Erythroblast (primary cell): ENCODE measurements at places on chromosomes 1 and 21.

GRCh38 chr1:226210571-226211176 lies 12.8 kb upstream of the MIXL1 start:
- no peak for DNase-seq

GRCh38 chr1:157399984-157400382 lies 152.3 kb downstream of the FCRL5 start:
- peak; percentile 19 for DNase-seq

DNA sequence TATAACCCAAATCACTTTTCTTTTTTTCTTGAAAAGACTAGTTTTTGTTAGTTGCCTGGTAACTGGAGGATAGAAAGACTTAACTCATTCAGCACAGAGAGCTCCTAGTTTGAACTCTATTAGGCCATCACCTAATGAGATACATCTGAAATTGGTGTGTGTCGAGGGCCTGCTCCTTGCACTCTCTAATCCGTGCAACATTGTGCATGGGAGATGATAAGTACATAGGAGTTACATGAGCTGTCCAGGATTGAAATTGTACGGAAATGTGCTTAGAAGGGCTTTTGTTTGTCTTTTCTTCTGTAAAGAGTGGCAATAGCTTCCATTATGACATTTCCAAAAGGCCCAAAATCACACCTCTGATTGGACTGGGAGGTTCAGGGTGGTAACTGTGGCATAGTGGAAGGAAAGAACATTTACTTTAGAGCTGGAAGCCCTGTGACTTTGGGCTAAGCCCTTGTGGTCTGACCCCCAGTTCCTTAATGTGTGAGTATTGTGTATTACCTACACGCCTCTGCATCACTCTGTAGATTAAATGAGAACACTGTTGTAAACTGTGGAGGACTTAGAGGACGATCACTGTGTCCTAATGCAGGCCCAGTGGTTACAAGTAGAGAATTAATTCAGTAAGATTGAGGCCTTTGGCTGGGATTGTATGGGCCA lies 71.2 kb downstream of the FGGY start:
- DNase-seq, result no peak

DNA sequence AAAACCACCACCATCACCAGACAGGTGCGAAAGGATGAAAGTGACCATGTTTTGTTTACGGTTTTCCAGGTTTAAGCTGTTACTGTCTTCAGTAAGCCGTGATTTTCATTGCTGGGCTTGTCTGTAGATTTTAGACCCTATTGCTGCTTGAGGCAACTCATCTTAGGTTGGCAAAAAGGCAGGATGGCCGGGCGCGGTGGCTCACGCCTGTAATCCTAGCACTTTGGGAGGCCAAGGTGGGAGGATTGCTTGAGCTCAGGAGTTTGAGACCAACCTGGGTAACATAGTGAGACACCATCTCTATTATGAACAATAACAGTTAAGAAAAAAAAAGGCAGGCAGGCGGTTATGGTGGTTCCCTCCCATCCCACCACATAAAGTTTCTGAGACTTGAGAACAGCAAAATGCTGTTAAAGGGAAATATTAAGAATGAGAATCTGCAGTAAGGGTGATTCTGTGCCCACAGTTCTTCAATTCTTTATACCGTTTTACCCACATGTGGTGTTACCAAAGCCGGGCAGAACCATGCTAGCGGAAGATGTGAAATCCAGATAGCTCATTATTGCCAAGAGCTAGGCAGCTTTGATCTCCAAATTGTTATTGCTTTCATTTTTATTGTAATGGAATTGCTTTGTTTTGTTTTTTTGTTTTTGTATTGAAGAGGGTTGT lies 34.5 kb upstream of the TDRD10 start:
- no peak for DNase-seq

DNA sequence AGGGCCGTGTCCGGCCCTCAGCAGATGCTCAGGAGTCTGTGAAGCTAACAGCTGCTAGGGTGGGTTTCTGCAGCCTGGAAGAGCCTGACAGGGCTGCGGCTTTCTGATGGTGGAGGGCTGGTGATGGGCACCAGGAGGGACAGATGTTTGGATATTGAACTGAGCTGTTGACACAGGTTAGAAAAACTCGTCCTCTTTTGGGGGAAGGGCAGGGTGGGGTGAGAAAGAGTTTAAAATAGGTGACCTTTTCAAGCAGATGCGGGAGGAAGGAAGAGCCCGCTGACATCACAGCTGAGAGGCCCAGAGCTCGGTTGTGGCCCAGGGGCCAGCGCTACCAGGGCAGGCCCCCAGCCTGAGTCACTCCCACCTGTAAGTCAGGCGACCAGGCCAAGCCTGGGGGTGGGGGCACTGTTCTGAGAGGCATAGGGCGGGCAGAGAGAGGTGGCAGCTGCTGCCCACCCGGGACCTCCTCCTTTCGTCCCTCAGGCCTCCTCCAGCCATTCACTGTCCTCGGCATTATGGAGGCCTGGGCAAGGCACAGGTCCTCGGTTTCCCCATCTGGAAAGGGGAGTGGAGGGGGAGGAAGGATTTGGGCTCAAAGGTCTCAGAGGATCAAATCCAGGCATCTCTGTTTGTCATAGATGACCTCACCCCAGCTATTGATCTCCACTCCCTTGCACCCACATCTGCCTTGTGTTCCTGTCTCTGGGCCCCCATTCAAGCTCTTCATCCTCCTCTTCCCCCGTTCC lies 32.3 kb upstream of the ID3 start:
- DNase-seq, result no peak

- peak; percentile 72 for DNase-seq
Observed at GRCh38 chr1:153533689-153534201, 2.0 kb downstream of the S100A6 start.

DNA sequence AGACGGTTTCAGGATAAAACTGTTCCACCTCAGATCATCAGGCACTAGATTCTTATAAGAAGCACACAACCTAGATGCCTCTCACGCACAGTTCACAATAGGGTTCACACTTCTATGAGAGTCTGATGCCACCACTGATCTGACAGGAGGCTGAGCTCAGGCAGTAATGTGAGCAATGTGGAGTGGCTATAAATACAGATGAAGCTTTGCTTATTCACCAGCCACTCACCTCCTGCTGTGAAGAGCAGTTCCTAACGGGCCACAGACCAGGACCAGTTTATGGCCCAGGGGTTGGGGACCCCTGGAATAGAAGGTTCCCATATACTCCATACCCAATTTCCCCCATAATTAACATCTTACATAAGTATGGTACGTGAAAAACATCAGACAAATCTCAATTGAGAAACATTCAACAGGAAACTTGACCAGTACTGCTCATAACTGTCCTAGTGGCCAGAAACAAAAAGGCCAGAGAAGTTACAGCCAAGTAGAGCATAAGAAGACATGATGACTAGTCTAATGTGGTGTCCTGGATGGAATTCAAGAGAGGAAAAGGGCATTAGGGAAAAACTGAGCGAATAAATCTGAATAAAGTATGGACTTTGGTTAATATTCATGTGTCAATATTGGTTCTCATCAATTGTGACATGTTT lies 24.7 kb upstream of the IGSF5 start:
- DNase-seq, result no peak

DNA sequence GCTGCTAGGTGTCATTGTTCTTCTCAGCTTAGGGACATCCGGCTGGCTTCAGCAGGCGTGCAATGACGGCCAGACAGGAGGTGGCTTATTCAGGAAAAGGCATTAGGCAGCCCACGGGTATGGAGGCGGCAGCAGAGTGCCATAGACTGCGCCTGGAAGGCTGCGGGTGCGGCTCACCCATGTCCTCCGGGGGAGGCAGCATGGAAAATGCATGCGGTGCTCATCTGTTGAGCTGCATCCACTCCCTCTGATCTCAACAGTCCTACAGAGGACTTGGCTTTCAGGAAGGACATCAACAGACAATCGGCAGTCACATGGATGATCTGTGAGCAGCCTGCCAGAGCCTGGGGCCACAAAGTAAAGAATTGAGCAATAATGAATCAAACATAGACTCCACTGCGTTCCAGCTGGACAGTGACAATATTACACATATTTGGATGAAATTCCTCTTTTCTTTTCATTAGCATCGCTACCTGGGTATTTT lies 42.9 kb downstream of the UMODL1 start:
- no peak for DNase-seq

DNA sequence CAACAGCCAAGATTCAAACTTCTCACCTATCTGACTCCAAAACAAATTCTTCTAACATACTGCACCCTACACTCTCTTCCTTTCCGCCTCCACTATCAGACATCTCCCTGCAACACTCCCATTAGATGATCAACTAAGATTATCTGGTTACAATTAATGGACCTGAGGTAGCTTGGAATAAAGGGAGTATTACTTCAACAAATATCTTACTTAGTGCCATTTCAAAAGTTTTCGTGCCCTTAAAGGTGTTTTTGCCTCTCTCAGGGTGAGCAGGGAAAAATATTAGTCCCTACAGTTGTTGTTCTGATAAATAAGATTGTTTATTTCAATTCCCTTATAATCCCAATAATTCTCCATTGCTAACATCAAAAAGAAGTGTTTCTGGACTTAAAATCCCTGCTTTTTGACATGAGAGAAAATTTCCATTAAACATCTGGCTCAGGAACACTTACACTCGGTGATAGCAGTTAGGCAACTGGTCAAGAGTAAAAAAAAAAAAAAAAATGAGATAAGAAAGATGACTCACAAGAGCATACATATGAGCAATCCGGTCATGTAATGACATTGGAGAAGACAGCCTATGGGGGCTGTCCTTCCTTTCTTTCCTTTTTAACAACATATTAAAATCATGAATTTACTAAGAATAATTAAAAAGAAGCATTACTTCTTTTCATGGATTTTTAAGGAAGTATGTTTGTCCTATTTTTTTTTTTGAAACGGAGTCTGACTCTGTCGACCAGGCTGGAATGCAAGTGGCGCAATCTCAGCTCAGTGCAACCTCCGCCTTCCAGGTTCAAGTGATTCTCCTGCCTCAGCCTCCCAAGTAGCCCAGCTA lies 7.6 kb downstream of the RSBN1 start:
- peak; percentile 84 for DNase-seq

- no peak for DNase-seq
Observed at GRCh38 chr1:51453010-51453409, 66.1 kb downstream of the EPS15 start.

DNA sequence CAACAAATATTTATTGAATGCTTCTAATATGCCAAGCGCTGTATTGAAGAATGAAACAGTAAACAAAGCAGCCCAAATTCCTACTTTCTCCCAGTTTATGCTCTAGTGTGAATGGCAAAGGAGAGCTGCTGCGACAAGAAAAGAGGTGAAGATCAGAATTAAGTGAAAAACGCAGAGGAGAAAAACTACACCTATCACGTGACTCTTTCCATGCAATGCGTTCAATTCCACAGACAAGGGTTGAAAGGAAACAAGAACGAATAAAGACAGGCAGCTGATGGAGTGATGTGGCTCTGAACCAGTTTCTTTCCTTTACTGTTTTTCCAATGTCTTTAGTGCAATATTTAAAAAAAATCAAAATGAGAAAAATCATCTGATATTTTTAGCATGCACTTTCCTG lies 23.6 kb downstream of the MT1HL1 start:
- no peak for DNase-seq
